ENCODE measurements at places on chromosomes 6 and 20.

DNA sequence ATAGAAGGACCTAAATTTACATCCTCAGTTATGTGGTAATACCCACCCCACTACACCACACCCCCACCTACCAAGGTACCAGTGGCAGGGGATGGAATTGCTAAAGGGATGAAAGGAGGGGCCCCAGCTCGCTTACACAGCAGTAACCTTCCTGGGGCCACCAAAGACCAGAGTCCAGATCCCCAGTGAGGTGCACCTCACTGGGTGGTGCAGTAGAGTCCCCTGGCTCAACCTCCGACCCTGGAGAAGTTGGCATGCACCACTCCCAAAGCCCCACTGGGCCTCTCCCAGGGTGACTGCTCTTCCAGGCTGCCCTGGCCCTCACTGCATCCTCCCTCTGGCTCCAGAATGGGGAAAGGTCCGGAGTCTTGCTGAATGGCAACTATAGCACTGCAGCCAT, 816 bp downstream of the UNC5CL start:
- DNase-seq = no peak

DNA sequence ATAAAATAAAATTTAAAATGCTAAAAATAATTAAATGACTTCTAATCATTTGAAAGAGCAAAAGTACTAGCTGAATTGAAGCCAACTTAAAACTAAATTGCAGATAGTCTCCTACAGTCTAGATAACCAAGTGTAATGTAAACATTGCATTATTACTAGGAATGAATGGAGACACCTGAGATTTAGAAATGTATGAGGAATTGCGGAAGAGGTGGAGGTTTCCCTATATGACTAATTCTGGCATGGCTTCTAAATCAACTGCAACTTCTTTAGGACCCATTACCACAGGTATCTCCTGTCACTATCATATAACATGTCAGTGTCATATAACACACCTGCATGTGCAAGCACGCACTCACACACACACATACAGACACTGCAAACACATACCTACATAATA, 13.2 kb upstream of the GPR6 start:
- no peak for DNase-seq

GRCh38 chr6:144360401-144360800, 75.3 kb downstream of the UTRN start:
- DNase-seq = no peak

DNA sequence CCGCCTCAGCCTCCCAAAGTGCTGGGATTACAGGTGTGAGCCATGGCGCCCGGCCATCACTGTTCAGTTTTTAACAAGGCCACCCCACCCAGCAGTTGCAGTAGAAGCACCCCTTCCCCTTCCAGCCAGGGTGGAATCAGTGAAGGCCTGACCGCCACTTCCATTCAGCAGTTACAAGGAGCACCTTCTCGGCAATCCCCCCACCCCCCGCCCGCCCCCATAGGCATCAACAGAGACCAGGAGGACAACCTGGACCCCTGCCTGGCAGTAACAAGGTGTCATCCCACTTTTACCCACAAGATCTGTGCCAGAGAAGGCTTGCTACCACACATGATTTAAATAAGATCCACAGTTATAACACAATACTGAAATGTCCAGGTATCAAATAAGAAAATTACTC, 23.1 kb downstream of the NCR2 start:
- no peak for DNase-seq

DNA sequence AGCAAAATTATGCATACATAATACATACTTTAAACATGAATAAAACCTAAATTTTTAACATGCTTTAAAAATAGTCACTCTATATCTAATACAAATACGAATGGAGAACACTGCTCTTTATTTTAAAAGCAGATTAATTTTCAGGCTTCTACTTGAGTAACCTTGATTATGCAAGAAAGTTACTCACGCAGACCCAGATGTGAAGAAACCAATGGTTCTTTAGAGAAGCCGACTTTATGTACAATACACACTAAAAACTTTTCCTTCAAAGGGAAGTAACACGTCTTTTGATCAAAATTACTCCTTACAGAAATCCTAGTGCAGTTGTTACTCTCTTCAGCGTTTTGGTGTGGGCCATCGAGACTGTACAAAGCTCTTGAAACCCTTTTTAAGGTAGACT, 136.9 kb upstream of the SLC22A16 start:
- DNase-seq = no peak

GRCh38 chr6:47571488-47571887, 93.9 kb downstream of the CD2AP start:
- DNase-seq = no peak

DNA sequence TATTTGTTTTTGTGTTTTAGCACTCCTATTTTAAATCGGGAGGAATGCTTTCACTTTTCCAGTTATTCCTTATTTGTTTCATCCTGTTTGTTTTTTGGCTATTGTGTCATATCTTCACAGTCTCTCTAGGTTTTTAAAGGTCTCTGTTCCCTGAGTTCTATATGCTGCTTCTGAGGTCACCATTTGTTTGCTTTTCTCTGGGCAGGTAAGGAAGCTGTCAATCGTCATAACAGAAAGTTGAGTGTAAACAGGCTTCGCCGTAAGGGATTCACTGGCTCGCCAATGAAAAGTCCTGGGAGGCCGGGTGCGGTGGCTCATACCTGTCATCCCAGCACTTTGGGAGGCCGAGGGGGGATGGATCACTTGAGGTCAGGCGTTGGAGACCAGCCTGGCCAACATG, 48.7 kb upstream of the RPS6KA2 start:
- no peak for DNase-seq

- DNase-seq = no peak
Observed at GRCh38 chr6:22529866-22530265, 39.5 kb upstream of the HDGFL1 start.

DNA sequence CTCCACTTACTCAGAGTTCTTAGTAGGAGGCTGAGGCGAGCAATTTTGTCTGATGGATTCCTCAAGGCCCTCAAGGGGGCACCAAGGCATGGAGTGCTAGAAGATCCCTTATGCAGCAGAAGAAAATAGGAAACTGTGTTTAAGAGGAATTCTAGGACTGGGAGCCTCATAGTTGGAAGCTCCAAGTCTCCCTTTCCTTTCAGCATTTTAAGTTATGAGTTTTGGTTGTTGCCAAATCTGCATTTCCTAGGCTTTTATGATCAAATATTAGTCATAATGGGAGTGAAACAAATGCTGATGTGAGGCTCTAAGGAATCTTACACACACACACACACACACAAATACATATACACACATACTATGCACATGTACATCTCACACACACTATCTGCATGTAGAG, 714.0 kb downstream of the UTRN start:
- no peak for DNase-seq

DNA sequence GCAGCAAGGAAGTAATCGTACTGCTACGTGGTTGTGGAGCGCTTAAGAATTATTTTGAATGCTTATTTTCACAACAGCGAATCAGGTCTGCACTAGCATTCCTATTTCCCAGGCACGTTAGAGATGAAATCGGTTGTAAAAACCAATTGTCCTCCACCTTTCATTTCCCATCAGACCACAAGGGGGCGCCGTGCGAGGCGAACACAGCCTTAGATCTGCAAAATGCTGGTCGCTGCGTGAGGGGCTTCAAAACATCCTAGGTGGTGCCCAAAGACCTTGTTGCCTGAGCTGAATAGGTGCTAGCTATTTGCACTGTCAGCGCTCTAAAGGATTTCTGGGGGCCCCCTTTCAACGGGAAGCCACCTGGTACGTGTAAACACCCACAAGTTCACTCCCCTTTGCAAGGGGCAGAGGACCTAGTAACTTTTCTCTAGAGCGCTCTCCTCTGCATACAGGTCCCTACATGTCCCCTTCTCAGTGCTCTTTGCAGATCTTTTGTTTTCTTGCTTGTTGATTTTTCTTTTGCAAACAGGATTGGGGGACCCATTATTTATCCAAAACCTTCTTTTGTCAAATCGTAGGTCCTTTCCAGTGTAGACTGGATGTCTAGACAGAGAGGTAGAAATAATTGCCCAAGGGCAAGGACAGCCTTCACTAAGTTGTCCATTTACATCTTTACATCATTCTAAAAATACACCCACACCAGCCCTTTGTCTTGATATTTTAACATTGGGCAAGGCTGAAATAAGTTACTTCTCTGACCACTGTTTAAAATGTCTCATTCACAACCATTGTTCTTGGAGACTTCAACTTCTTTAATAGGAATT, 59.8 kb downstream of the NEDD9 start:
- DNase-seq = peak; percentile 29

GRCh38 chr6:7111095-7111690, 3.4 kb downstream of the RREB1 start:
- DNase-seq = no peak

GRCh38 chr6:166656230-166657151, 29.4 kb upstream of the RPS6KA2 start:
- DNase-seq = no peak

Data from NCI-H345 (cell line).